Suppressor macrophage treated with lipopolysaccharide for 4 hours (primary cell): ENCODE measurements at places on chromosomes 11 and 22.
A peak's percentile ranks its signal among the peaks of the same experiment; 100 is the strongest.

- DNase-seq = no peak
These were observed 462.6 kb downstream of the MIAT start for GRCh38 chr22:27120036-27120435.

- no peak for DNase-seq
These were observed 90.9 kb downstream of the APIP start for GRCh38 chr11:34825315-34825669.

- no peak for DNase-seq
These were observed 15.6 kb upstream of the ARHGAP42 start for GRCh38 chr11:100671471-100671870.

- no peak for DNase-seq
These were observed 8.5 kb downstream of the SIK3 start for GRCh38 chr11:117089685-117090084.

GRCh38 chr11:94583866-94584500 lies 16.8 kb downstream of the PIWIL4 start:
- DNase-seq = peak; percentile 92

GRCh38 chr11:73532310-73532709 lies 65.6 kb downstream of the FAM168A start:
- DNase-seq = no peak

GRCh38 chr11:2142300-2142759 lies 3.1 kb upstream of the IGF2 start:
- DNase-seq = peak; percentile 73

DNA sequence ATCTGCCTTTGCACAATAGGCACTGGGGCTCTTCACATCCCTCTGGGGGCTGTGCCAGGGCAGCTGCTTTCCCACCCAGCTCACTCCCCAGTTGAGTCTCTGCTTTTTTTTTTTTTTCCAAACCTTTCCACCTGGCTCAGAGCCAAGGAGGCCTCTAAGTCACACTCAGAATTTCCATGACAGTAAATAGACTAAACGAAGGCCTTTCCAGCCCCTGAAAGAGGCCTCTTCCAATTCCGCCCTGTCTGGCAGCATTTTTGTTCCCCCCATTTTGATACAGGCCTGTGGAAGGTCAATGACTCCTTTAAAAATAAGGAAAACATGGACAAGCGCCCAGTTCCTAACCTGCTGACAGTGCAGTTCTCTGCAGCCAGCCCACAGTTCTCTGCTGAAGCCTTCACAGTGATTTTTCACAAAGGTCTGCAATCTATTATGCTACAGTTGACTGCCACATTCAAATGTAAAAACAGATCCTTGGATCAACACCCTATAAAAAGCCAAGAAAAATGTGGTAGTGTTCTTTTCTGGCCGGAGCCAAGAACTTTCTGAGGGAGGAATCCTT lies 107.5 kb upstream of the SESN3 start:
- no peak for DNase-seq

DNA sequence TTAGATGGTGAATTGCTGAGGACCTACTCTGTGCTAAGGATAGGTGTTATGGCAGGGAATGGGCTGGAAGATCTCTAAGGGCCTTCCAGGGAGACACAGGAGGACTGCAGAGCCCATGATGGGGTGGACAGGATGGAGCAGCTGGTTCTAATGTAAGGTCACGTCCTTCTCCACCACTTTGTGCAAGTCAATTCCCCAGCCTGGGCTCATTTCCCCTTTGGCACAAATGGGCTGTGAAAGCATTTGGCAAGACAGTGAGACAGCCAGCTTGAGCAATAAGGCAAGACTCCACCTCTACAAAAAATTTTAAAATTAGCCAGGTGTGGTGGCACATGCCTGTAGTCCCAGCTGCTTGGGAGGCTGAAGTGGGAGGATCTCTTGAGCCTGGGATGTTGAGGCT lies 81.4 kb upstream of the THY1 start:
- DNase-seq = peak; percentile 59

DNA sequence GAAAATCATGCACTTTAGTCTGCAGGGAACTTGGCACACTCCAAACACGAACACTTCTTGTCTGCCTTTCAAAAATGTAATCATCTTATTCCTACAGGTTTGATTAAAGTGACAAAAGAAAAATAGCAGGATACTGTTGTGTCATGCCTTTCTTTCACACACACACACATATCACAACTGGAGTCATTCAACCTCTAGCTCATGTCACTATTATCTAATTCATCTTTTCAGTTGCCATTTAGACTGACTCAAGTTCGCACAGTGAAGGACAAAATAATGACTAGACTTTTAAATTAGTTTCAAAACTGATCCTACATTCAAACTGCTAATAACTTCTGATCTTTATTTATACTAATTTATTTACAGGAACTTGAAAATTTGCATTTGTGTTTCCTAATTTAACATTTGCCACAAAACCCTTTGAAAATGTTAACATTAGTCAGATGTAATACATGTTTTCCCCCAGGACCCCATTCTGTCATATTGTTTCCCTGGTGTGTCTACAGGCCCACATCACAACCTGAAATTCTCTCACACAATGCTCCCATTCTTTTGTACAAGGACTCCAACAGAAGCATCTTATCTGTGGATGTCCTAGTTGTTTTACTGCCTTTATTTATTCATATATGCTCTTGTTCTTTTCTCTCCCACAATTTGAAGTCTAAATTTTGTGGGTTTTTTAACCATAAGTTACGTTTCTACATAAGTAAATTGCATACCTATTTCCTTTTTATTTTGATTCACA lies 171.1 kb downstream of the GRIA4 start:
- no peak for DNase-seq
